ENCODE measurements at places on chromosomes 4 and X.

DNA sequence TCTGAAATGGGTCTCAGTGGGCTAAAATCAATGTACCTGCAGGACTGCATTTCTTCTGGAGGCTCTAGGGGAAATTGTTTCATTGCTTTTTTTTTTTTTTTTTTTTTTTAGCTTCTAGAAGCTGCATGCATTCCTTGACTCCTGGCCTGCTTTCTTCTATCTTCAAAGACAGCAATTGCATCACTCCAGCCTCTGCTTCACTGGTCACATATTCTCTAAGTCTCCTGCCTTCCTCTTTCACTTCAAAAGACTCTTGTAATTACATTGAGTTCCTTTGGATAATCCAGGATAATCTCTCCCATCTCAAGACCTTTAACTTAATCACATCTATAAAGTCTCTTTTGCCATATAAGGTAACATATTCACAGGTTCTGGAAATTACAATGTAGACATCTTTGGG is 11.3 kb upstream of the PCYT1B start:
- no peak for DNase-seq

DNA sequence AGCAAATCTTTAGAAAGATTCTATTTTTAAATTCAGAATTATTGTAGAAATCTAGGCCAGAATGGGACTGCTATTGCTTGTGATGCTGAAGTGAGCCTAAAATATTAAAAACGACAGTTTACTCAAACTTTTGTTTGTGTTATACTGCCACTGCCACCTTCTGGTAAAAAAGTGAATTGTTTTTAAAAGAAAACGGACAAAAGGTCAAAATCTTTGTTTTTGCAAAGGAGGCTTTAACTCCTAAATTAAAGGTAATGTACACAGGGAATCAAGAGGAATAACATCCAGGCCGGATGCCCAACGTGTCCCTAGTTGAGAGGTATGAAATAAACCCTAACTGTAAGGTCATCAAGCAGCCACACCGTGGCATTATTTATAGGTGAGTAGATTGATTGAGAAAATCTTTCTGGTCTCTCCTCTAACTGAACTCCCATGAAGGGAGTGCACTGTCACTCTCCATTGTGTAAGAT is 338.3 kb upstream of the GALNT7 start:
- peak; percentile 21 for DNase-seq

- DNase-seq = no peak
These were observed 2.2 kb downstream of the SORCS2 start for GRCh38 chr4:7194251-7195140.

- DNase-seq = no peak
These were observed 178.8 kb downstream of the NWD2 start for GRCh38 chr4:37423310-37423709.

DNA sequence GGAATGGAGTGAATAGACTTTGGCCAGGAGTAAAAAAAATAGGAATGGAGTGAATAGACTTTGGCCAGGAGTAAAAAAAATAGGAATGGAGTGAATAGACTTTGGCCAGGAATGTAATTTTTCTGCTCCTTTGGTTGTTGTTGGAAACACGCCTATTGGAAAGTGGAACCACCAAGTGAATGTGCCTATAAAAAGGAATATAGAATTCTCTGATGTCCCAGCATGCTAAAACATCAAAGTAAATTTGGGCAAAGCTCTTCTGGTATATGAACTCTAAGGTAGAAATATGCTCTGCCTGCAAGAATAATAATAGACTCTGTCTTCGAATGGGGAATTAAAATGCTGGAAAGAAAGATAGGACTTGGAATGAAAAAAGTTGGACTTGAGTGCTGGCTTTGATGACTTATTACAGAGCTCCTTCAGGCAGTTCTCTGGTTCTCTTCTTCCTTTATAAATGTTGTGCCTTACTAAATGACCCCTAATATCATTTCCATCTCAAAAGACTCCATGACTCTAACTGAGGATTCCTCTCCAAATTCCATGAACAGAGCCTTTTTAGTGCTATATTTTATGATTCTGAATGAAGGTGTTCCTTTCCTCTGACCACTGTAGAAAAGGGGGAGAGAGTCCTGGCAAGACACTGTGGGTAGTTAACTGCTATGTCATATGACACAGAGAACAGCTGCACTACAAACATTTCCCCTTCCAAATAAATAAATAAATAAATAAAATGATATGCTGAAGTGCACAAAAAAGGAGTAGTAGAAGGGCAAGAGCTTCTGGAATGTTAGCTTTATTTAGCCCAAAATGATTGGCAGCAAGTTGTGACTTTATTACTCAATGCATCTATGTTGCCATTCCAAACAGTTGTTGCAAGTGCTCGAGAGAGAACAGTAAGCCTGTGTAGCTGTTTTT is 13.5 kb upstream of the GBA3 start:
- no peak for DNase-seq

GRCh38 chrX:64975491-64975890 is 759 bp downstream of the ZC4H2 start:
- no peak for DNase-seq

GRCh38 chrX:16479206-16479869 is 170.6 kb upstream of the S100G start:
- DNase-seq = no peak

DNA sequence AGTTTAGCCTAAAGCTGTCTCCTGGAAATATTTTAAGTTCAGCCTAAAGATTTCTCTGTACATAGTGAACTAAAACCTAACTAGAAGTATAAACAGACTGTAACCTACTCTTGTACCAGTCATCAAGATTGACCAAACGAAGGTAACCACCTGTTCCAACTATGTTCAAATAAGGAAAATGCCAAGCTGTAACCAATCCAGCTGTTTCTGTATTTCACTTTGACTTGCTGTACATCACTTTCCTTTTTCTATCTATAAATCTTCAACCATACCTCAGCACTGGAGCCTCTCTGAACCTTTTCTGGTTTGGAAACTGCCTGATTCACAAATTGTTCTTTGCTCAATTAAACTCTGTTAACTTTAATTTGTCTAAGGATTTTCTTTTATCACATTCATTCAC is 3.1 kb upstream of the CYSLTR1 start:
- no peak for DNase-seq

GRCh38 chr4:91502365-91502764 is 801.4 kb upstream of the GRID2 start:
- no peak for DNase-seq

DNA sequence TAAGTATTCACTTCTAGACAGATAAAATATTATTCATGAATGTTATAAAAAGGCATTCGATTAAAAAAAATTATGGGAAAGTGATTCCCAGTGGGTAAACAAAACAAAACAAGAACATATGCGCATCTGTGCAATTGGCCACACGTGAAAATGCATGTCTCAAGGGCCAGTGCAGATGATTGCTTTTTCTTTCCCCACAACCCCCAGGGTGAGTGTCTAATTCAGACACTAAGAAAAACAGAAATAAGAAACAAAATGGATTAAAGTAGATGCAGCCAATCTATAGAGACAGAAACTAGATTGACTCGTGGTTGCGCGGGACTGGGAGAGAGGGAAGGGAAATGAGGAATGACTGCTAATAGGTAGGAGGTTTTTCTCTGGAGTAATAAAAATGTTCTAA is 49.5 kb downstream of the GPM6A start:
- DNase-seq = no peak

- DNase-seq = no peak
These were observed 2.1 kb upstream of the CYSLTR1 start for GRCh38 chrX:78329486-78329885.

GRCh38 chr4:76896614-76897535 is 1.1 kb downstream of the SOWAHB start:
- no peak for DNase-seq

- DNase-seq = no peak
These were observed 116.2 kb upstream of the DCLK2 start for GRCh38 chr4:149961876-149962597.

DNA sequence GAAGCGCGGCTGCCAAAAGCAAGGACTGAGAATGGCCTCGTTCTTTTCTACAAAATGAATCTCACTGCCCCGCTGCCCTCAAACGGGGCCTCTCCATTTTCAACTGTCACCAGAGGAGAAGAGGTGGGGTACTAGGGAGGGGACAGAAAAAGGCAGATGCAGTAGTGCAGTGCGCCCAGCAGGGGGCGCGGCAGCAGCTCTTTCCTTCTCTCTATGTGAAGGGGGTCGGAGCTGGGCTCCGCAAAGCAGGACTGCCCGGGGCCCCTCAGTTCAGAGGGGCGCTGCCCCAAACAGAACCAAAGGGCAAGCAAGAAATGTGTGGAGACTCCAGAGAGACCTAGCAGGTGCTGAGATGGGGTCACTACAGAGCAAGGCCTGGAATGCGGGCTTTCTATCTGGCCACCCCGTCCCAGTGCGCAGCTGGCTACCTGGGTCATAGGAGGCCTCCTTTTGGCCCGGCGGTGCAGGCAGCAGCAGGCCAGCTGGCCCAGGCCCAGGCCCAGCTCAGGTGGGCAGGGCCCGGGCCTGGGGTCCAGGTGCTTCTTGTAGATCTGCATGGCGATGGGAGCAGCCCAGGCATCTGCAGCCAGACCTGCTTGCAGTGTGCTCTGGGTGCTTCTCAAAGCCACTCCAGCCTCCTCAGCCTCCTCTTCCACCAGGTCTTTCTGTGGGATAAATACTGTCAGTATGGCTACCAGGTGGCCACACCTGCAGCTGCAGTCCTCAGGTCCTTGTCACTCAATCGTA is 5.9 kb downstream of the IRAK1 start:
- peak; percentile 66 for DNase-seq

DNA sequence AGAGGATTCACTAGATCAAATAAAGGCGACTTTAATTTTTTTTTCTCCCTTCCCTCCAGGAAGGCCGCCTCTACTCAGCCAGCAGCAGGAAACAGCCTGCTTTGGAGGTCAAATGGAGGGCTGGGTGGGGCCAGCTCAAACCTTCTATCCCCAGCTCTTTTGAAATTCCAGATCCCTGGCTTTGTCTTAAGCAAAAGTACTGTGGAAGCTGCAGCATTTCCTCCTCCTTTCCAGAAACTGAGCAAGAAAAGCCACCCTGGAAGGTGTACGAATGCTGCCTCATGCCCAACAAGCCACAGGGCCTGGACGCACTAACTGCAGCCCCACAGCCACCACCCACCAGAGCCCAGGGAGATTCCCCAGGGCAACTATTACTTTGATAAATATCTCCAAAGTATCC is 55.1 kb upstream of the ZCCHC13 start:
- DNase-seq = no peak

DNA sequence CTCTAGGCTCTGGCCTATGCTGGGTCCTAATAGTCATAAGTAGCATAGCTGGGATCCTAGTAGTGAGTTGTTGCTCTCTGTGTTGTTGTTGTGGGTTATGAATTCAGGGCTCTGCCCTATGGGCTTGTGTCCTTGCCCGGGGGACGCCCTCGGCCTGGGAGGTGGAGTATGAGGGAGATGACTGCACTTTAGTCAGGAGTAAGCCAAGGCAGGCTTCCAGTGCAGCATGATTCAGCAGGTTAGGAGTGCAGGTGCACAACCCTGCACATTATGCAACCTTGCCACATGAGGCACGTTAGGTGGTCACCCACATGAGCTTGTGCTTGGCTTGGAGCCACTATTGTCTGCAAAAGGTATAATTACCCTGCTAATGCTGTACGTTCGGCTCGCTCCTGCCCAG is 58.4 kb upstream of the CCDC149 start:
- DNase-seq = no peak

DNA sequence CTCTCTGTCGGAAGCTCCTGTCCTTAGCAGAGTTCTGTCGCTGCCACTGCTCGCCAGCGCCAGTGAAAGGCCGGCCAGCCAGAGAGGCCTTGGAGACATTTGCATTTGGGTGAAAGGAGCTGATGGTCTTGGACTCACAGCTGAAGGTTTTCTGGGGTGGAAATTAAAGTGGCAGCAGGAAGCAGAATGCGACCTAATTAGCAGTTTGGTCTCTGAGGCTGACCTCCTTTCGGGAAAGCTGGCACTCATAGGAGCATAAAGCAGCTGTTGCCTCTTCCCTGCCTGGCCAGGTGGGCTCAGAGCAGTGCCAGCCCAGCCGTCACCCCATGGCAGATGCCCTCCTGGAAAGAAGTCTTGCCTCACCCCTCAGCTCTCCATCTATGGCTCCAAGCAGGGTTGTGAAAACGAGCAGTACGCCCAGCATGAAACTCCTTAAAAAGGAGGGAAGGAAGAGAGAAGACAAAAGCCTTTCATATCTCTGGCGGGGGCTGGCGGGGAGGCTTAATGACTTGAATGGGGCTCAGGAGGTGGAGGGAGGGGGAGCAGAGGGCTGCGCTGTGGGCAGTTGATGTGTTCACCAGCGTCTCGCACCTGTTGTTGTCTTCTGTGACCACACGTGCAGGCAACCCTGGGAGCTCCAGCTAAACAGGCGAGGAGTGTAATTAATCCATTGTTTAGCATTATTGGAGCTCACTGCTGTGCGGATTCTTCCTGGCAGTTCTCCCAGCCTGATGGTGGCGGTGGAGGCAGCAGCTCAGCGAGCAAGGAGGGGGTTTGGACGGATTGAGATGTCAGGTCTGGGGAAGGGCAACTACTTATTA is 264.0 kb downstream of the MID1IP1 start:
- DNase-seq = no peak

GRCh38 chrX:68894513-68895340 is 65.9 kb downstream of the EFNB1 start:
- DNase-seq = peak; percentile 17

- no peak for DNase-seq
These were observed 1794.0 kb upstream of the PCDH7 start for GRCh38 chr4:28926156-28926555.

GRCh38 chr4:78720204-78720603 is 55.9 kb upstream of the BMP2K start:
- DNase-seq = peak; percentile 36

- no peak for DNase-seq
These were observed 47.2 kb upstream of the RBPJ start for GRCh38 chr4:26273616-26273980.

DNA sequence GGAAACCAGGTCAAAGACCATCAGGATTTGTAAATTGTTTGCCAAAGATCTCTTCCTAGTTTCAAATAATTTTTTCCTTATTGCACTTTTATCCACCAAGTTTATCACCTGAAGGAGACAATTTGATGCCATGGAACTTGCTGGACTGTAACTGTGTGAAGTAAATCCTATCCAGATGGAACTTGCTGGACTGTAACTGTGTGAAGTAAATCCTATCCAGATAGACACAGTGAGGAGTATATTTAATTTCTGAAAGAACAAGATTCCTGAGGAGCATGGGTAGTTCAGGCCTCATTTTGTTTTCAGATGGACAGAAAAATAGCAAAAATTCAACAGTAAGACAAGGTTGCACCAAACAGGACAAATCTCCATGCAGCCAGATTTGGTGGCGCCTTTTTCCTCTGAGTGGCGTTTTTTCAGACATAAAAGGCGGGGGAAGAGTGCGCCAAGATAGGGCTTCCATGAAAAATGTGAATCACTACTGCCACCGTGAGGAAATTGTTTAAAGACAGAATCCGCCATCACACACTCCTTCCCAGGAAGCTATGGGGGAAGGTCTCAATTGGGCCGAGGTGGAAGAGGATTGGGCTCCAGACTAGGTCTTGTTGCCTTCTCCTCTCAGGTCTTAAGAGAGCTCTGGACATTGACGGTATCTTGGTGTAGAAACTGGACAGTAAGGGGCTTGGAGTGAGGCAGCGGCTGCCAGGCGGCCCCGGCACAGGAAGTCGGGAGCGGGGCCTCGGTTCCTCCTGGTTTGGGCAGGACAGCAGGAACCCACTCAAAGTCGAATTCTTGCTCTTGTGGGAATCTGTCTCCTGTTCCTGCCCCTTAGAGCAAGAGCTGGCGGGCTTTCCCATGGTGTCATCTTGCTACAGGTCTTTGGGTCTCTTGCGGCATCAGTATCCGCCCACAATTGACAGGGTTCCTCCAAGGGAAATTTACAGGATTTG is 234.7 kb downstream of the OR13H1 start:
- no peak for DNase-seq
